NCI-H226 (cell line): ENCODE measurements at places on chromosomes 5 and 9.

GRCh38 chr5:141039517-141039916 lies 11.7 kb upstream of the PCDHB1 start:
- no peak for DNase-seq

DNA sequence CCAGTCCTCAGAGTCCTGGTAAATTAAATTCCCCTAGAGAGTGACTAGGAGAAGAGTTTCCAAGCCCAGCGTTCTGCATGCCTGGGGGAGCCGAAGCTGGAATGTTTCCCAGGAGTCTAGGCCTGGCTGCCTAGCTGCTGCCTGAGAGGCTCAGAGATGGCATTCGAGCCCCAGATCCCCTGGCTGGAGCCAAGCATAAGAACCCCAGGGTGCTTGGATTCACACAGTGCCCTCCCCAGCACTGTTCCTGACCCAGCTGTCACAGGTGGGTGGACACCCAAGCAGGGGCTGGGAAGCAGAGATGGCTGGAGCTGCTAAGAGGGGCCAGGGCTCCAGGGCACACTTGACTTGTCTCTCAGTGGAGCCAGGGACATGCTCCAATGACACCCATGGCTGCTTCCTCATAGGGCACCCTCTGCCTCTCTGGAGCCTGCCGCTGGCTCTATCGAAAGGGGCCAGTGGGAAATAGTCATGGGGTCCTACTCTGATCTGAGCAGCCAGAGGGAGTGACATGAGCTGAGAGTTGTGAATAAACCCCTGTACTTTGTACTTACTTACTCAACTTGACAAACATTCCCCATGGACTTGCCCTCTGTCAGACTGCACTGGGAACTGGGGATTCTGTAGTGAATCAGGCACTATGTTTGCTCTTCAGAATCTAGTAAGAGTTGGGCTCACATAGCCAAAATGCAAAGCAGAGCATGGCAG lies 62.6 kb upstream of the XPA start:
- no peak for DNase-seq

- peak; percentile 36 for DNase-seq
Measured at GRCh38 chr5:13957032-13957645, 12.7 kb upstream of the DNAH5 start.

GRCh38 chr5:106940986-106941385 lies 729.8 kb downstream of the EFNA5 start:
- DNase-seq = peak; percentile 94

- DNase-seq = no peak
Measured at GRCh38 chr5:757346-757930, 27.1 kb downstream of the ZDHHC11B start.

DNA sequence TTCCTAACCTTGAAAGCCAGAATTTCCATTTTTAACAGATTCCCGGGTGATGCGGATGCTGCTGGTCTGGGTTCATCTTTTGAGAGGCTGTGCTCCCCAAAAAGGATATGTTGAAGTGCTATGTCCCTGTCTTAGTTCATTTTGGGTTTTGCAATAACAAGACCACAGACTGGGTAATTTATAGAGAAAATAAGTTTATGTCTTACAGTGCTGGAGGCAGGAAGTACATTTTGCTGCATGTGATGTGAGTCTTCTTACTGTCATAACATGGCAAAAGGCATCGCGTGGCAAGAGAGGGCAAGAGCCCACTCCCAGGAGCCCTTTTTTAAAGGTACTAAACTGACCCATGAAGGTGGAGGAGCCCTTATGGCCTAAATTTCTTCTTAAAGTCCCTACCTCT lies 114.1 kb downstream of the DAPK1 start:
- no peak for DNase-seq

GRCh38 chr5:144503123-144503522 lies 332.4 kb downstream of the KCTD16 start:
- DNase-seq = no peak

- DNase-seq = peak; percentile 87
Measured at GRCh38 chr5:167208911-167209310, 1082.5 kb upstream of the WWC1 start.

- no peak for DNase-seq
Measured at GRCh38 chr9:119322184-119322583, 47.1 kb downstream of the BRINP1 start.

- peak; percentile 83 for DNase-seq
Measured at GRCh38 chr9:109816490-109816889, 36.5 kb downstream of the PALM2AKAP2 start.

GRCh38 chr5:98769959-98770208 lies 3.6 kb upstream of the RGMB start:
- DNase-seq = no peak

- no peak for DNase-seq
Measured at GRCh38 chr9:37596504-37596903, 4.1 kb upstream of the TOMM5 start.

- DNase-seq = no peak
Measured at GRCh38 chr5:158843305-158843704, 256.4 kb downstream of the EBF1 start.

- DNase-seq = no peak
Measured at GRCh38 chr5:57414857-57415256, 67.8 kb downstream of the ACTBL2 start.

DNA sequence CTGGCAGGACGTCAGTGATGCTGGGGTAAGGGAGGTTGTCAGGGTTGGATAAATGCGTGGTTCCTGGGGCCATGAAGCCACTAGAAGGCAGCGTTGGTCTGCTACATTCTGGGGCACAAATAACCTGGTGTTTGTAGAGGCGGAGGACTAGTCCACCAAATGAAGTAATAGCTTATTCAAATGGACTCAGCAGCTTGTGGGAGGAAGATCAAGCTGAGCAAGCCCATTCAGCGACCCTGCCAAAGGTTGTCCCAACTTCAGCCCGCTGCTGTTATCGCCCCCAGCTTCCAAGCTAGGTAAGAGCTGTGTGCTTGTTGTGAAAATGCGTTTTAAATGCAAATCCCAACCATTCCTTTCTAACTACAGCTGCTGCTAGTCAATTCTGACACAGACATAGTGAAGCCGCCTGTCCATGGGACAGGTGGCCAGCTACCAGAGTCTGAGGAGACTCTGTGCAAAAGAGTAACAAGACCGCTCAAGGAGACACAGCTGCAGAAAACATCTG lies 7.6 kb upstream of the FAM240B start:
- peak; percentile 41 for DNase-seq

- DNase-seq = no peak
Measured at GRCh38 chr9:127165116-127165515, 42.7 kb upstream of the ANGPTL2 start.

- DNase-seq = no peak
Measured at GRCh38 chr5:137734962-137735554, 831 bp downstream of the KLHL3 start.

DNA sequence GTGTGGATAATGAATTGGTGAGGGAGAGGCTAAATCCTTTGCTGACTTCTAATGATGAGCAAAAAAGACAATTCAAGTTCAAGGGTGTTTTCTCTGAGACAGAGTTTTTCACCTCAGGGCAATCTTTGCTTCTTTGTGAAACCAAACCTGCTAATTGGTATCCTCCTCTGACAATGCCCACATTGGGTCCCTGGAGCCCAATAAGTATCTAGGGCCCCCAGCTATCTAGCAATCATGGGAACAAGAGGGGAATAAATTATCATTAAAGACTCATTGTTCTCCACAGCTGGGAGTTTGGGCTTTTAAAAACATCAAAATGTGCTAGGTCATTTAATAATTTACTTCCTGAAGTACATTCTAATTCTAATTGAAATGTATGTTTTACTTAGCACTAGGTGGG lies 227.3 kb downstream of the TMEM167A start:
- no peak for DNase-seq

- DNase-seq = no peak
Measured at GRCh38 chr9:84357275-84357674, 16.7 kb upstream of the SLC28A3 start.

GRCh38 chr9:125125523-125125922 lies 17.8 kb downstream of the SCAI start:
- DNase-seq = no peak

- DNase-seq = no peak
Measured at GRCh38 chr9:100623969-100624368, 46.1 kb downstream of the CAVIN4 start.

DNA sequence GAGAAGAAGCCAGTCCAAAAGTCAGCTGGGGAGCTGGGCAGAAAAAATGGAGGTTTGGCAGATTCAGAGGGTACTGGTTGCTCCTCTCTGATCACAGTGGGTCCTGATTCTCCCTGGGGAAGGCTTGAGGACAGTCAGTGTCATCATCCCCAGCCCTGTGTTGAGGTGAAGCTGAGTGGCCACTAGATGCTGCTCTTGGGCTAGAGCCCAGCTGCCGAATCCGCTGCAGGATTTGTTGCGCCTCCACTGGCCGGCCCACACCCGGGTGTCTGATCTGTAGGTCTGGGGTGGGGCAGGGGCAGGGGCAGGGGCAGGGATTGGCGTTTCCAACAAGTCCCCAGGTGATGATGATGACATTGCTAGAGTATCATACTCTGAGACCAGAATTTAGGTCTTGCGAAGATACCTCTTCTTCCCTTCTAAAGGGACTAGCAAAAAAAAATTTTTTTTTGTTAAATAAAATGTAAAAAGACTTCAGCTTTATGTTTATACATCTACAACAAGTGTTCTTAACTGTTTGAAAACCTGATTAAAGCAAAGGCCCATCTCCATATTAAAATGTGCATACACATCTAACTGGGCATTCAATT lies 106.8 kb downstream of the PDE6A start:
- DNase-seq = peak; percentile 20

GRCh38 chr5:124372457-124372856 lies 374.0 kb downstream of the ZNF608 start:
- no peak for DNase-seq

DNA sequence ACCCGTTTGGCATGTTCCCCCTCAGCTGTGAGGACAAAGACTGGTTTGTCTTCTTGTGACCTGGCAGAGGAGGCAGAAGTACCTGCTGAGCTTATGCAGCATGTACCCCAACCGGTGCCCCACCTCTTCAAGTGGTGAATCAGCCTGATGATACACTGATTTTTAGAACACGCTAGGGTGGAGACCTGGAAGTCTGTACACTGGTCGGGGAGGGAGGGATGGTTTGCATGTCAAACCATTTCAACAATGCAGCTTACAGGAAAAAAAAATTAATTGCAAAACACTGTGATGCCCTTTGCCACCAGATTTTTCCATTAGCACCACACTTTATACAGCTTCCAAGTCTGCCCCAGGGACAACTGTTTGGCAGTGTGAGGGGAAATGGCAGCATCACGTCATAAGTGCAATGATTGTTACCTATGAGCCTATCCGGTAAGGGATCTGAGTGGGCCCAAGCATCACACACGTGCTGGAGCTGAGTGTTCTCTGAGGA lies 155.1 kb upstream of the DMRT1 start:
- DNase-seq = no peak
